ENCODE measurements at places on chromosomes 1 and 21.
A peak's percentile ranks its signal among the peaks of the same experiment; 100 is the strongest.

DNA sequence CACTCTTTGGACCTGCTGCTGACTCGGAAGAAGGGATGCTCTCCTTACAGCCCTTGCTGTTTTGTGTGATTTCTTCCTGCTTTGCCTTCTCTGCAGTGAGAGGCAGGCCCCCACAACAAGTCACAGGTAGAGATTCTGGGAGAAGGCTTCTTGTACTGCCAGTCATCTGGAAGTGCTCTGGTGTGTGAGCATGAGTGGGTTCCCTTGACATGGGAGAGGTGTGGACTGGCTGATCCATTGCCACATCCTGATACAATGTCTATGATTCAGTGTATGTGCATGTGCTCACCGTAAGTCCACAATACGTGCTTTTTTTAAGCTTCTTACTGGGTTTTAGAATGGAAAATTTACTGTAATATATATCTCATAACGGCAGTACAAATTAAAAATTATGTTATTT, 46.0 kb upstream of the PLA2G4A start:
- DNase-seq = no peak

DNA sequence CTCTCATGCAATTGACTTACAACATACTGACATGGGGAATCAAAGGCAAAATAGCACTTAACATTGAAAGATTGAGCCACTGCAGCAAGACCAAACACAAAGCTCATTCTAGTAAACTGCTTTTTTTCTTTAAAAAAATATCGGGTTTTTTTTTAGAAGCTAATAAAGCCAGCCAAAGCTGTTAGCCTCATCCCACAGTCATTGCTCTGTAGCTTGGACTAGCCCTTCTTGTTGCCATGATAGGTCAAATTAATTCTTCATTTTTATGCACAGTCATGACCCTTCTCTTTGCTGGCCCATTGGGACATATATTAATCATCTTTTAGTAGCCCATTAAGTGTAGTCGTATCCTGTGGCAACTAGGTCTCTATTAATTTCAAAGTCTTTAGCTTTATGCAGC, 231.3 kb downstream of the ADGRL2 start:
- no peak for DNase-seq

GRCh38 chr1:30194046-30194619, 529.3 kb downstream of the MATN1 start:
- no peak for DNase-seq

- peak; percentile 40 for DNase-seq
Observed at GRCh38 chr1:225851805-225852204, 30.4 kb downstream of the TMEM63A start.
